ENCODE measurements at places on chromosomes 6 and 20. TPM values are rescaled to one million over a fixed set of nuclear protein-coding genes. Genes with fewer than 3 reads are reported as not detected.

GRCh38 chr6:19231878-19232561 lies 605.1 kb upstream of the ID4 start:
- H3K36me3 ChIP-seq, result peaks cover 2% of the 10 kb centered on the region
- H3K4me3 ChIP-seq, result peak overlapping the region; percentile 3
- H3K27me3 ChIP-seq, result no peaks in the 10 kb centered on the region

DNA sequence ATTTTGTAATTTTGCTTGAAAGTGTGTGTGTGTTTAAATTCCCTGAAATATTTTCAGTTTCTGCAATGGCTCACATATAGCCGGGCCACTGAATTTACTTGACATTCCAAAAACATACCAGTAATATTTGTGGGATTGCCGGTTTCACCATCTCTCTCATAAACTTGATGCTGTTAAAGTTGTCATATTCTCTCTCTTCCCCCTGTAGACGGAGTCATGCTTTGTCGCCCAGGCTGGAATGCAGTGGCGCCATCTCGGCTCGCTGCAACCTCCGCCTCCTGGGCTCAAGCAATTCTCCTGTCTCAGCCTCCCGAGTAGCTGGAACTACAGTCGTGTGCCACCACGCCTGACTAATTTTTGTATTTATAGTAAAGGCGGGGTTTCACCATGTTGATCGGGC lies 122.1 kb downstream of the TIAM2 start:
- no peaks in the 10 kb centered on the region for H3K27me3 ChIP-seq
- no peak for DNase-seq
- H3K4me1 ChIP-seq, result peaks cover 47% of the 10 kb centered on the region

DNA sequence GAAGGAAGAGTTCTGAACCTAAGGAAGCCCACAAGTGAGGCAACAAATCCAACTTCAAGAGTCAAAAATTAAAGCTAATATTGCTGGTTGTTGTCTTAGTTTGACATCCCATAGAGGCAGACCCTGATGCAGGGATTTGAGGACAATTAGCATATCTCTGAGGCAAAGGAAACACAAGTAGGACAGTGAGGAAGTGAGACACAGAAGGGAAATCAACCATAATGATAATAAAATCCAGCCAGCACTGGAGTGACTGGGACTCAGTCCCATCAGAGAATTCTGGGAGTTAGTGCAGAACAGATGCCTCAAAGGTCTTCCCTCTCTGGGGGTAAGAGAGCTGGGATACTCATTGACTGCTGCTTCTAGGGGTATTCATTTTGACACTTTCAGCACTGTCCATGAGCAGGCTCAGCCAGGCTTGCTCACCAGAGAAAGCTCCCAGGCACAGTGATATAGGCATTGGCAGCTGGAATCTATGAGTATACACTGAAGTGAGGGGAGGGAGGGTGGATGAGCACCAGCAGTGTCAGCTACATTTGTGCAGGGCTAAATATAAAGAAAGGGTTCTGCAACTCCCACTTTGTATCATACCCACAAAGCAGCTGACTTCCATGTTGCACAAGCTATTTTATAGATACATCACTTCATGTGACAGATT lies 43.4 kb upstream of the SPTLC3 start:
- peaks cover under 1% of the 10 kb centered on the region for H3K4me1 ChIP-seq
- H3K27me3 ChIP-seq, result no peaks in the 10 kb centered on the region
- no peak for DNase-seq

DNA sequence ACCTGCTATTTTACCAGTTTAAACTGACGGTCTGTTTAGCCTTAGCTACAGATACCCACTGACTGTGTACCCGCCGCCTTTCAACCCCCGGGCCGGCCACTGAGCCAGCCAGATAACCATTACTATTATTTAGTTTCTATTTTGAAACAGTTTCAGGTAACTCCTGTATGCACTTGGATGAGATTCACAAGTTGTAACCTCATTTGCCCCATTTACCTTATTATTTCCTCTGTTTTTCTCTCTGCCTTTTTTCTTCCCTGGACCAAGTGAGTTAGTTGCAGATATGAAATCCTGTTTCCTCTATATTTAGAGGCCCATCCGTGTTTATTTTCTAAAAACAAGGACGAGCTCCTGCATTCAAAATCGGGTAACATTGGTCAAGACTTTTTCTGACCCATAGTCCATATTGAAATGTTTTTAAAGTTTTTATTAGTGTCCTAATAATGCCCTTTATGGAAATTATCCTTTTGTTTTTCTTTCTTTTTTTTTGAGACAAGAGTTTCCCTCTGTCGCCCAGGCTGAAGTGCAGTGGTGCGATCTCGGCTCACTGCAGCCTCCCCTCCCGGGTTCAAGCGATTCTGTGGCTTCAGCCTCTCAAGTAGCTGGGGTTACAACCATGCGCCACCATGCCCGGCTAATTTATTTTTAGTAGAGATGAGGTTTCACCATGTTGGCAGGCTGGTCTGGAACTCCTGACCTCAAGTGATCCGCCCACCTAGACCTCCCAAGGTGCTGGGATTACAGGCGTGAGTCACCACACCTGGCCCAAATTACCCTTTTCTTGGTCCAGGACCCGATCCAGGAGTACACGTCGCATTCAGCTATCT lies 767 bp downstream of the AP5S1 start:
- no peaks in the 10 kb centered on the region for H3K27me3 ChIP-seq
- DNase-seq, result no peak
- H3K27ac ChIP-seq, result peak overlapping the region; percentile 99

DNA sequence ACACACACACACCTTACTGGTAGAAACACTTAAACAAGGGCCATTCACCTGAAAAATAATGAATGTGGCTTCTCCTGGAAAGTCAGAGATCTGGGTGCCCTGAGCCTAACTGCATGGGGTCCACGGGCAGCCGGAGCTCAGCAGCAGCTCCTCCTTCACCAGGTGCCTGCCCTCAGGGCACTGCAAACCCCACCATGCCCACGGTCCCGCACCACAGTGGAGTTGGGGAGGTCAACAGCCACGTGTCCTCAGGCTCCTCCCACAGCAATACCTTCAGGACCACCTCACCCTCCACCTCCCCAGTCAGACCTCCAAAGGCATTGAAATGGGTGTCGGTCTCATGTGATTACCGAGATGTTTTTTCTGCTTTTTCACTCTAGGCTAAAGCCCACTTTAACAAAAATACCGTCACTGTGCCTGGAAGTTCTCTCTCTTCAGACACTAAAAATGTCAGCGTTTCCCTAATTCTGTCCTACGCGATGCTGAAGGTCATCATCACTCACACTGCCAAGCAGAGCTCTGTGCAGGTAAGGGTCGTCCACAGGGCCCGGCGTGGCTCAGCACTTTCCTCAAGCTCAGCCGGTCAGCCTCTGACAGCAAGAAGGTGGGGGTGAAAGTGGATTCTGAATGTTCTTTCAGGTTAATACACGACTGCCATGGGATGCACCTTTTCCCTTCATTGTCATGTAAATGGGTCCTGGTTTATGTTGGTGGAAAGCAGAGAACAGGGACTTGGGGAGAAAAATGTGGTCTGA lies 48.9 kb downstream of the CDK5RAP1 start:
- DNase-seq, result no peak
- H3K27ac ChIP-seq, result no peak overlapping the region
- H3K4me3 ChIP-seq, result no peak overlapping the region
- peaks cover 12% of the 10 kb centered on the region for H3K4me1 ChIP-seq

DNA sequence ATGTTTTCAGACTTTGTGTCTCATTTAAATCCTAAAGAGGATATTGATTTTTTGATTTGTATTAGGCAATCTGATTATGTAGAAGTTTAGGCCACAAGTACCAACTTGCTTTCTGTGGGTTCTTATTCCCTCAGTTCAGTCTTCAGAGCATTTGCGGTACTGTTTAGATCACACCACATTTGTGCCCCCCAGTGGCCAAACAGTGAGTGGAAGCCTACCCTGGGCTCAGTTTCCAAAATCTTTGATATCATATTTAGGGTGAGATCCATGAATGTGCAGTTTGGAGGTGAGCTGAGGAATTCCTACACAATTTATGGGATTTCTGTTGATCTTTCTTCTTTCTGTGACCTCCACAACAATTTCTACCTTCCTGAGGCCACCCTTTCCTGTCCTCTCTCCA lies 92.3 kb upstream of the FUT9 start:
- no peak for DNase-seq
- no peak overlapping the region for H3K4me3 ChIP-seq
- H3K27ac ChIP-seq, result no peak overlapping the region
- peaks cover 1% of the 10 kb centered on the region for H3K27me3 ChIP-seq
- H3K36me3 ChIP-seq, result no peaks in the 10 kb centered on the region

DNA sequence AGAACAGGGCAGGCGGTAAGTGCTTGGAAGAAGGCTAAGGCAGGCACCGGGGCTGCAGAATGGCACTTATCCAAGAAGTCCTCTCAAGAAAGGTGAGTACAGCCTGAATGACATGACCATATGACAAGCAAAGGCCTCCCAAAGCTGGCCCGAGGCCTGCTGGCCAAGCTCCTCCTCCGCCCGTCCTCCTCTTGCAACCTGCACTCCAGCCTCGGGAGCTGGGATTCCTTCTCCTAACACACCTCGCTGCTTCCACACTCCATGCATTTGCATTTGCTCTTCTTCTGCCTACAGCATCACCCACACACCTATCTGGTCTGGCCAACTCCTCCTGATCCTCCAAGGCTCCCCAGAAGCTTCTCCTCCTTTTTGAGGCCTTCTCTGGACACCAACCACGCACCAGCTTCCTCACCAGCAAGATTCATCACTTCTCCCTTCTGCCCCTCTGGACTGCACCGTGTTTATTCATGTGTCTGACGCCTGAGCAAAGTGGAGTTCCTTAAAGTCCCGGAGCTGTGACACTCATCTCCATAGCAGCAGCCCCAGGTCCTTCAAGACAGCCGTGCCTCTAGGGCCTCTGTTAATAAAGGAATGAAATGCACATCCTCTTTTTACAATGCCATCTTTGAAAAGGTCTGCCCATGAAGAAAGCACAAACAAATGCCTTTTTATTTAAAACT lies 32.3 kb downstream of the CNKSR3 start:
- peak overlapping the region; percentile 93 for H3K27ac ChIP-seq
- DNase-seq, result no peak
- peak overlapping the region; percentile 7 for H3K4me3 ChIP-seq
- no peaks in the 10 kb centered on the region for H3K27me3 ChIP-seq

DNA sequence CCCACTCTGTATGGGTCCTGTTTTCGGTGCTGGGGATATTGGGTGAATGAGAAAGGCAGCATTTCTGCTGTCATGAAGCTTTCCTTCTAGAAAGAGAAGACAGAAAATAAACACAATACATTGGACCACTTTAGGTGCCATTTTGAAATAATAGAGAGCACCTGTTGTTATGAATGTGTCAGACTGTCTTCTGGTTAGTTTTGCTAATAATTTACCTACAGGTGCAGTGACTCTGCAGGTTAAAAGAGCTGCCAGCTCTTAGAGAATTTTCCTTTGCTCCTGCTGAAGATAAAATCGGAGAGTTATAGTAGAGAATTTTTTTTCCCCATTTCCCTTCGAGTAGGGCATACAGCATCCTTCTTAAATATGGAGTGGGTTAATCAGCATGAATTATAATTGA lies 21.9 kb upstream of the GCLC start:
- no peak for DNase-seq
- no peak overlapping the region for H3K4me3 ChIP-seq
- H3K27ac ChIP-seq, result no peak overlapping the region
- H3K4me1 ChIP-seq, result no peaks in the 10 kb centered on the region
- H3K36me3 ChIP-seq, result no peaks in the 10 kb centered on the region
- peaks cover 22% of the 10 kb centered on the region for H3K27me3 ChIP-seq

DNA sequence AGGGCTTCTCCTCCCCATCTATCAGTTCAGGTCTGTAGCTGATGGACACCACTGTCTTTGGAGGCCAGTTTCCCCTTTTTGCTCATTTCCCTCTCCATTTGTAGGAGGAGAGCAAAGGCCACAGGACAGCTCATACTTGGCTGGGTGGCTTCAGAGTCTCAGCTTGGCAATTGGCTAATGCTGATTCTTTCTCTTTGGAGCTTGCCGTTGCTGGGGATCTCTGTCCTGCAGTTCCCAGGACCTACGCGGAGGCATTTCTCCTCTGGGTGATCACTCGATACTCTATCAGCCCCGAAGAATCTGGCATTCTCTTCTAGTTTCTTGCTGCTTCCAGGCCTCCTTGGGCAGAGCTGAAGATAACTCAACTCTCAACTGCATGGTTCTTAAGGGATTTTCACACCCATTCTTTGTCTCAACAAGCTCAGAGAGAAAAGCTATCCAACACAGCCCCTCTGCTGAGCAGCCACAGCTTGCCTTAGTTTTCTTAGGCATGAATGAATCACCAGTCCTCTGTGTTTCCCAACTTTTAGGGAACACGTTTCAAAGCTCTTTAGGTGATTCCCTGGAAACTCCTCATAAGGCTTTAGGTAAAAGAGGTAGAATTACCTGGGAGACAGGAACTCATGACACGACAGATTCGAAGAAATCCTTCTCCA lies 19.2 kb upstream of the SSR1 start:
- no peak for DNase-seq
- no peaks in the 10 kb centered on the region for H3K36me3 ChIP-seq
- no peaks in the 10 kb centered on the region for H3K4me1 ChIP-seq
- no peak overlapping the region for H3K27ac ChIP-seq

DNA sequence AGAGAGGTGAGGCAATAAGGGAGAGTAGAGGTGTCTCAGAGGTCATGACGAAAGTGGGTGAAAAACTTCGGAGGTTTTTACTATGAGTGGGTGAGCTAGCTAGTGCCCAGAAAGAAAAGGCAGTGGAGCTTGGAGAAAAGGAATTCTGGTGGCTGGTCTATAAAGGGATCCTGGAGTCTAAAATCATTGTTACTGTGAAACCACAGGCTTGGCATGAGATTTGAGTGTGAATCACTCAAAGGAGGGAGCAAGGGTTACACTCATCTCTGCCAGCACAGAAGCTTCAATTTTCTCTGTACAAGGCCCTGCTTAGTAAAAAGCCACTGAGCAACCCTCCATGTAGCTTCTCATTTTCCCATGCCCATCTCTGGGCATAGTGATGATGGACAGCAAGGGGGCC lies 47.5 kb downstream of the CD83 start:
- peaks cover 2% of the 10 kb centered on the region for H3K36me3 ChIP-seq
- H3K27ac ChIP-seq, result no peak overlapping the region
- DNase-seq, result no peak
- H3K4me3 ChIP-seq, result no peak overlapping the region
- no peaks in the 10 kb centered on the region for H3K27me3 ChIP-seq

DNA sequence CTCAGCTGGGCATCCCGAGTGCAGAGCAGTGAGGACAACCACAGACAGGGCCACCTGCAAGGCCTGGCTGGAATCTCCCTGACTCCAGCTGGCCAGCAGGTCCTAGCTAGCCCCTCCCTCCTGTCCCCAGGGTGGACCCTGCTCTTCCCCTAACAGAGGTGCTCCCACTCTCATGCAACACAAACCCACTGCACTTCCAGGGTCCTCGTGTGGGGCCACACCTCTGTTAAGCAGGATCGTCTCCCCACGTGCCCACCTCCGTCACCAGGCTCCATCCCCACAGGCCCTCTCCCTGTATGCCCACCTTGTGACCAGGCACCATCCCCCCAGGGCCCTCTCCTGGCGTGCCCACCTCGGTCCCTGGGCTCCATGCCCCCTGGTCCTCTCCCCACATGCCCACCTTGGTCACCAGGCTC lies 17.3 kb downstream of the TAF4 start:
- no peak overlapping the region for H3K4me3 ChIP-seq
- H3K4me1 ChIP-seq, result peaks cover 12% of the 10 kb centered on the region
- H3K27me3 ChIP-seq, result no peaks in the 10 kb centered on the region
- H3K27ac ChIP-seq, result no peak overlapping the region

The TAF11 gene
- 42.1 TPM for total RNA-seq

The NKX2-4 gene
- not detected for total RNA-seq

The TOMM6 gene
- total RNA-seq, result 129 TPM
